COR-L47 (cell line): ENCODE measurements at places on chromosomes 4 and X.

- DNase-seq, result no peak
Measured at GRCh38 chrX:19760841-19761512, 126.4 kb downstream of the SH3KBP1 start.

- no peak for DNase-seq
Measured at GRCh38 chr4:139624441-139625092, 41.1 kb upstream of the MGST2 start.

GRCh38 chr4:134747108-134747805, 545.7 kb upstream of the PABPC4L start:
- DNase-seq, result no peak

DNA sequence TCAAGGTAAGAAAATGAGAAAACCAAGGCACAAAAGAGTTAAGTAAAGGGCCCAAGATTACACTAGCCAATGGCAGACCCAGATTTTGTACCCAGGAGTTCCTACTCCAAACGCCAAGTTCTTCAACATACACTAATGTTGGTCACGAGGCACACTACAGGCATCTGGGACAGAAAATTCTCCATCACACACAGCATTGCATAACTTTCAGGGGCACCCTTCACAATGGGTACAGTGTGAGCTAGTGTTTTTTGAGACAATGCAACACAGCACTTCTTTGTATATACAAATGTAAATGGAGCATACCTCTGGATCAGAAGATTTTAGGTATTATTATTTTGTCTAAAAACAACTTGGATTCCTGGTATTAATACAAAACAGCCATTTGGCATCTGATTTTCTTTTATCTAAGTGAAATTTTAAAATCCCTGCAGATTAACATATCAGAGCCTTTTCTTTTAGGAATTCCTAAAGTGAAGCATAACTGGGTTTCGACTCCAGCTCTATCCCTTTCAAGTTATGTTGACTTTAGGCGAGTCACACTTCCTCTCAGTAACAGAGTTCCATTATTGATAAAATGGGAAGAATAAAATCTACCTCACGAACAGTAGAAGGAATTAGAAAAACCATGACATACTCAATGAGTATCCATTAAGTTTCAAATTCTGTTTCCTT, 41.1 kb downstream of the ADGRA3 start:
- DNase-seq, result no peak

- DNase-seq, result no peak
Measured at GRCh38 chr4:122663814-122664610, 43.1 kb upstream of the IL21 start.

GRCh38 chr4:25580633-25581467, 74.8 kb upstream of the SLC34A2 start:
- no peak for DNase-seq

DNA sequence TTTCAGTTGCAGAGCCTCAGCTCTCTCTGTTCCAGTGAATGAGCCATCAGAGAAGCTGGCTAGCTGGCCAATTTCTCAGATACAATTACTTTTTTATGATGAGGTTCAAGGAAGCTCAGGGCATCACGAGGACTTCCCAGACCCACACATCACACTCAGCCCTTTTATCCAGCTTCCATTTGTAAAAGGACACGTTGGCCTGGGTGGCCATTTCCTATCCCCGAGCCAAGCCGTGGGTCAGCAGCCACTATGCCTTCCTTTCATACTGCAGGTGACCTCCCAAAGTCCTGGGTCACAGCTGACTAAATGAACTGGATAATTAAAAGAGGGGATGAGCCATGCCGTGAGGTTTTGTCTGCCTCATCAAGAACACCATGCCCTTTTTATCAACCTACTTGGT, 236.9 kb upstream of the PPARGC1A start:
- DNase-seq, result no peak

GRCh38 chr4:3762264-3762663, 3.9 kb upstream of the ADRA2C start:
- DNase-seq, result no peak

GRCh38 chr4:117691572-117692351, 342.5 kb upstream of the NDST3 start:
- no peak for DNase-seq

DNA sequence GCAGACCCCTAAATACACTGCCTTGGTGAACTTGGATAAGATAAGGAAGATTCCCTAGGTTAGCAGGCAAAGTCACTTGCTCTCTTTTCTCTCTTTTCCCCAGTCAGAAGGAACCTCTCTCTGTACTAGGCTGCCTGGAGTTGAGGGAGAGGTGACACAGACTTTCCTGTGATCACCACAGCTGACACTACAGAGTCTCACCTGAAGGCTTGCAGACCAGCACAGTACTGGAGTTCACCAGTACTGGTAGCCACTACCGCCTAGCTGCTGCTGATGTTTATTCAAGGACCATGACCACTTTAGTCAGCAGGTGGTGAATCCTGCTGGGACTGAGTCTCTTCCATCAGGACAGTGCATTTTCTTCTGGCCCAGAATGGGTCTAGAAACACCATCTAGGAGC, 63.3 kb downstream of the PTPN13 start:
- DNase-seq, result no peak

GRCh38 chr4:158395889-158396288, 125.8 kb upstream of the RXFP1 start:
- DNase-seq, result no peak
